Tongue (tissue), 3 donors: ENCODE measurements at places on chromosomes 4 and X. TPM values are rescaled to one million over a fixed set of nuclear protein-coding genes. Genes with fewer than 3 reads are reported as not detected.

GRCh38 chr4:151917145-151917734 lies 156.4 kb upstream of the GATB start:
- DNase-seq: no peak

GRCh38 chrX:132749406-132749805 lies 209.0 kb downstream of the HS6ST2 start:
- DNase-seq: no peak

- DNase-seq: peak; percentile 58
Observed at GRCh38 chrX:145821291-145821897, 3.8 kb downstream of the SLITRK2 start.

- no peak for DNase-seq
Observed at GRCh38 chr4:123453061-123453680, 56.6 kb downstream of the SPRY1 start.

GRCh38 chr4:76251441-76252270 lies at the start of gene FAM47E:
Gene FAM47E, plus strand, starts transcription at chr4:76251721. Its CDS starts 26 bp downstream, at chr4:76251747.
- DNase-seq: peak; percentile 81

- DNase-seq: peak; percentile 38
Observed at GRCh38 chrX:140701480-140701879, 8.1 kb upstream of the LINC00632 start.

- no peak for DNase-seq
Observed at GRCh38 chr4:75398501-75398900, 115.7 kb downstream of the RCHY1 start.

GRCh38 chrX:13474164-13474516 lies 95.3 kb upstream of the EGFL6 start:
- DNase-seq: no peak

- no peak for DNase-seq
Observed at GRCh38 chr4:82885410-82885809, 5.5 kb downstream of the SEC31A start.

DNA sequence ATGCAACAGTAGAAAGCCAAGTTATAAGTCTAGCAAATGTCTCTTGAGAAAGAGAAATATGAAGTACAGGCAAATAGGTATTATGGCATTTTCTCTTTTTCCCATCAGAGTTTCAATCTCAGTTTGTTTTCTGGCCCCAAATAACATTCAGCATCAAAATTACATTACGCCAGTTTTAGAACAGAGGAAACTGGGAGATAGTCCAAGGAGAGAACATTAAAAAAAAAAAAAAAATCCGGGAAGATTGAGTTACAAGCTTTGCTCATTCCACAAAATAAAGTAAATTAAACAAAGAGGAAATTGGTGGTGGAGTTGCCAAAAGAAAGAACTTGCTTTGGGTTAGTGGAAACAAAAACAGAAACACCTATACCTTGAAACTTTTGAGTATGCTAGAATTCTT lies 50.4 kb upstream of the IL13RA2 start:
- peak; percentile 58 for DNase-seq

GRCh38 chrX:22486296-22486695 lies 213.6 kb downstream of the CBLL2 start:
- DNase-seq: no peak

DNA sequence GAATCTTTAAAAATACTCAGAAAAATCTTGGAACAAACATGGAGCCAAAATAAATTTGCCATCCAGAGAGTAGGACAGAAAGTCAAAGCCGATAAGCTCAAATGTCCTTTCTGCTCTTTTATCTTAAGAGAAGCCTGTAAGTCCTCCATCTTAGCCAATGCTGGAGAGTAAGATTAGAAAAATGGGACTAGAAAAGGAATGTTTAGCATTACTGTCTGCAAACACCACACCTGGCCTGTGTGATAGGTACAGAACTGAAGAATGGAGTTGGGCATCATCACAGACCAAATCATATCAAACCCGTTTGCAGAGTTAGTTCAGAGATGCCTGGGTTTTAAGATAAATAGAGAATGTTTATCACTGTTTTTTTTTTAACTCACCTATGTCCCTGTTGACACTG lies 10.5 kb upstream of the SLC39A8 start:
- no peak for DNase-seq

Gene TRIM60
- total RNA-seq: not detected

Gene ANKRD50
- 77.3 TPM for total RNA-seq

Gene FGF13
- 49.3 TPM for total RNA-seq

Gene EVC
- 37.2 TPM for total RNA-seq

Gene GPR34
- total RNA-seq: 2.7 TPM

Gene F11
- total RNA-seq: 0.62 TPM

Gene CUL4B
- 37.2 TPM for total RNA-seq
